Activated T-helper 2 cell treated with anti-CD3 and anti-CD28 coated beads, Interferon-gamma antibody, Interleukin-2, Interleukin-4, amounts not matched to agents 10 μg/mL and 5 μg/mL and 100 μg/mL, durations not matched to agents 14 hours and 24 hours and 36 hours (primary cell): ENCODE measurements at places on chromosomes 13 and 19. TPM values are rescaled to one million over a fixed set of nuclear protein-coding genes. Genes with fewer than 3 reads are reported as not detected.
A peak's percentile ranks its signal among the peaks of the same experiment; 100 is the strongest.

Gene PBX4
- 23.4 and 24.8 TPM in 2 replicates for total RNA-seq

Gene ZNF784
- total RNA-seq, result 4.3 and 4.9 TPM in 2 replicates

Gene LRFN3
- 10.7 and 10.8 TPM in 2 replicates for total RNA-seq

Gene LHB
- 0.41 TPM in 1 of 2 replicates, not detected in the other for total RNA-seq

Gene THSD1
- total RNA-seq, result 0.34 and 0.39 TPM in 2 replicates

Gene POSTN
- total RNA-seq, result not detected in 2 replicates

Gene IRGC
- total RNA-seq, result not detected in 2 replicates

Gene FCER2
- 0.46 and 0.99 TPM in 2 replicates for total RNA-seq

Gene GARIN5A
- total RNA-seq, result 0.28 and 0.82 TPM in 2 replicates

Gene ATXN8OS
- total RNA-seq, result not detected in 2 replicates

GRCh38 chr19:28607066-28607583 is 605.8 kb downstream of the UQCRFS1 start:
- no peak for DNase-seq

- no peak for DNase-seq
Measured at GRCh38 chr19:39557811-39558623, 18.1 kb upstream of the EID2 start.

DNA sequence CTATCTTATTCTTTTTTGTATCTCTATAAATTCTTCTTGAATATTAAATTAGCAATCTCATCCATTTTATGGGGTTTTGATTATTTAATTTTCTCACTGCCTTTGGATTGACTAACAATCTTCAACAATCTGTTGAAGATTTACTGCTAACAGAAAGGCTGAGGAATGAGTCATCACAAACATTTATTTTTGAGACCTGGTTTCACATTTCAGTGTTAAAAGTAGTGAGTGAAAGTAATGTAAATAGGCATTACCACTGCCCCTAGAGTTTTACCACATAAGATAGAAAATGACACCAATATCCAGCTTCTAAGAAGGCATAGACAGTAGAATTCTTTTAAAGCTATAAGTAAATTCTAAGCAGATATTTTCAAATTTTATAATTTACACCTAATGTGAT is 472.8 kb downstream of the OLFM4 start:
- DNase-seq, result no peak

DNA sequence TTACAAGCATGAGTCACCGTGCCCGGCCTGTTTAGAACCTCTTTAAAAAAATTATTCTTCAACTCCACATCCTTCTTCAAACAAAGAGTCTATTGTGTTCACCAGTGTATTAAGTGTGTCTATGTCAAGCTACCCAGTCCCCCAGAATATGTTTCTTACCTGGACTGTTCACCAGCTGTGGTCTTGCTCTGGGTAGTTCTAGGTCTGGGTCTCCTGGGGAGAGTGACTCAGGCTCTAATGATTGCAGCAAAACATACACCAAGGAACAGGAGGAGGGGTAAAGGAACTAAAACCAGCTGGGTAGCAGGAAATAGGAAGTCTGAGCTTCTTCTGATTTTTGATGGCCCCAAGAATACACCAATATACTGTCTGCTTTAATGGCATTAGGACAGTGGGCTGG is at the start of gene FPR1:
Gene FPR1, minus strand, starts transcription at position 224 of the 400 bp plus-strand sequence. CDS start 4,884 bp downstream, outside the sequence.
- DNase-seq, result no peak

DNA sequence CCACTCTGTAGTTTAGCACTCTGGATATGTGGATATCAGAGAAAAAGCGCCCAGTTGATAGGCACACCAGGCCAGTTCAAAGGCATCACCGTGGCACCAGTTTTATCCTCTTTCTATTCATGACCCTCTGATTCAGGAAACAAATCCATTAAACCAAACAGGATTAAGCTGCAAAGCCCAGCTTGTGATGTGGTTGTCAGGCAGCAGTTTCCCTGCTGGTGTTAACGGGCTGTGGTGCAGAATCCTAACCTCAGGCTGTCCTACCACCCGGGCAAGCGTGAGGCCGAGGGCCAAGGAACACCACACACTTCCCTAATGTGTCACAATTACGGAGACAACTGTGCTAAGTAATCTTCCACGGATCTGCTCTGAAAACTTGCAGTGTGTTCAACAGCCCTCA is 209.1 kb downstream of the OLFM4 start:
- DNase-seq, result no peak

- no peak for DNase-seq
Measured at GRCh38 chr19:19444681-19445155, 39.2 kb downstream of the GATAD2A start.

DNA sequence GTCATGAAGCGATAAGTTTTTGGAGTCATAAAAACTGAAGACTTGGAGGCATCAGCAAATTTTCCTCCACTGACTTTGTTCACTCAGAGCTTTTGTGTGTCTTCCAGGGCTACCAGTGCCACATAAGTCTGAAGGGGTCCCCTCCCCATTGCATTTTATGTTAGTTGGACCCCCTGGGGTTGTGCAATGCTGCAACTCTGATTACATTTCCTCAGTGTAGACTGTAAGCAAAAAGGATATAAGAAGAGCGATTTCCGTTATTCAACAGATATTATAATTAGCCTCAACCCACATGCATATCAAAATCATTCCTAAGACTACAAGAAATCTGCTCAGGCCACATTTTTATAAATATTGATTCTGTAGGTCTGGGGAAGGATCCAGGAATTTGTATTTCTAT is 324.0 kb downstream of the TDRD3 start:
- no peak for DNase-seq

DNA sequence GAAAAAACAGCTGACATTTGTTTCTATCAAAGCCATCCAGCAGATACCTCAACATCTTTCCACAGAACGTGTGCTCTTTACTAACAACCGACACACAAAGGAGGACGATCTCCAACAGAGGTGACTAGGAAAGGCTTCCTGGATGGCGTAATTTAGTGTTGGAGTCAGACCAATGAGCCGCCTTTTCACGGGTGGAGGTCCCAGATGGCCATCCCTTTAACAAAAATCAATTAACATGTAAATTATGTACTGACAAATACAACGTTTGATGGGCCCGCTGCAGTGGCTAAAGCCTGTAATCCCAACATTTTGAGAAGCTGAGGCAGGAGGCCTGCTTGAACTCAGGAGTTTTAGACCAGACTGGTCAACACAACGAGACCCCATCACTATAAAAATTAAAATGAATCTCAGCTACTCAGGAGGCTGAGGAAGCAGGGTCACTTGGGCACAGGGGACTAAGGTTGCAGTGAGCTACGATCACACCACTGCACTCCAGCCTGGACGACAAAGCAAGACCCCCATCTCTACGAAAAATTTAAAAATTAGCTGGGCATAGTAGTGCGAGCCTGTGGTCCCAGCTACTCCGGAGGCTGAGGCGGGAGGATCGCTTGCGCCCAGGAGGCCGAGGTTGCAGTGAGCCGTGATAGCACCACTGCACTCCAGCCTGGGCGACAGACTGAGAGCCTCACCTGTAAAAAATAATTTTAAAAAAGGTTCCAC is 1.2 kb upstream of the DPY19L3 start:
- DNase-seq, result no peak

- no peak for DNase-seq
Measured at GRCh38 chr19:43105496-43105895, 23.0 kb upstream of the PSG2 start.

DNA sequence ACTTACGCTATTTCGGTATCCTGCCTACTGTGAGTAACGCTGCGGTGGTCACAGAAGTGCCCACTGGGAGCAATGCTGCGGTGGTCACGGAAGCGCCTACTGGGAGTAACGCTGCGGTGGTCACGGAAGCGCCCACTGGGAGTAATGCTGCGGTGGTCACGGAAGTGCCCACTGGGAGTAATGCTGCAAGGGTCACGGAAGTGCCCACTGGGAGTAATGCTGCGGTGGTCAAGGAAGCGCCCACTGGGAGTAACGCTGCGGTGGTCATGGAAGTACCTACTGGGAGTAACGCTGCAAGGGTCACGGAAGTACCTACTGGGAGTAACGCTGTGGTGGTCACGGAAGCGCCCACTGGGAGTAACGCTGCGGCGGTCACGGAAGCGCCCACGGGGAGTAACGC is 52.1 kb upstream of the SOX1 start:
- DNase-seq, result no peak

GRCh38 chr13:41678848-41679247 is 221.5 kb downstream of the RGCC start:
- no peak for DNase-seq

GRCh38 chr13:36673838-36674326 is at the start of gene SERTM1:
Gene SERTM1 (plus strand): TSS chr13:36674020. CDS start chr13:36695079, 21,059 bp downstream.
- no peak for DNase-seq

DNA sequence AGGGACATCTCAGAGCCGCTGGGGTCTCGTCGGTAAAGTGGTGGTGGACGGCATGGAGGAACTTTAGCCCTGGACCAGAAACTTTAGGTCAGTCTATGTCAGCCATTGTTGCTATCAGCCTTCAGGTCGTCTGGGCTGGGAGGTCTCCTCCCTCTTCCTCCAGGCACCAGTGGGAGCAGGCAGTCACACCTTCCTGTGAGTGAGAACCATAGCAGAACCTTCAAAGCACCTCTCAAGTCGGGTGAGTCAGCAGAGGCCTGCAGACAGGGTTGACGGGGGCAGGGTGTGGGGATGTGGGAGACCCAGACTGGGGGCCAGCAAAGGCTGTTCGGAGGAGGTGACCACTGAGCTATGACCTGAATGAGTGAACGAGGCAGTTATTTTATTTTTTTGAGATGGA is 15.4 kb upstream of the SBNO2 start:
- peak; percentile 25 for DNase-seq

DNA sequence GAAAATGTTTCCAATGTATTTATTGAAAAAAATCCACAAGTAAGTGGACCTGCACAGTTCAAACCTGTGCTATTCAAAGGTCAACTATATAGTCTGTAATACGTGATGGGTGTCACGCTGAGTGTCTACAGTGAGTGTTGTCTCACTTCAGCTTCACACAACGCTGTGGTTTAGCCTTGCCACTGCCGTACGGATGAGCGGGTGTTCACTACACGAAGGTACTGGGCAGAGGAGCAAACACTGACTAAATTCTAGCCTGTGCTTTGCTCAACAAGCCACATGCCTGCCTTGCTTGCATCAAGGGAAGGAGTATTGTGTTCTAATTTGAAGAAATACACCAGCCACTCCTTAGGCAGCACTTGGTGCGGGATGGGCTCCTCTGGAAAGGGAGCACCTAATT is 3.4 kb upstream of the FFAR3 start:
- no peak for DNase-seq

GRCh38 chr13:45269204-45269603 is 68.4 kb upstream of the KCTD4 start:
- no peak for DNase-seq

GRCh38 chr13:19818223-19818842 is 35.6 kb upstream of the PSPC1 start:
- peak; percentile 11 for DNase-seq

DNA sequence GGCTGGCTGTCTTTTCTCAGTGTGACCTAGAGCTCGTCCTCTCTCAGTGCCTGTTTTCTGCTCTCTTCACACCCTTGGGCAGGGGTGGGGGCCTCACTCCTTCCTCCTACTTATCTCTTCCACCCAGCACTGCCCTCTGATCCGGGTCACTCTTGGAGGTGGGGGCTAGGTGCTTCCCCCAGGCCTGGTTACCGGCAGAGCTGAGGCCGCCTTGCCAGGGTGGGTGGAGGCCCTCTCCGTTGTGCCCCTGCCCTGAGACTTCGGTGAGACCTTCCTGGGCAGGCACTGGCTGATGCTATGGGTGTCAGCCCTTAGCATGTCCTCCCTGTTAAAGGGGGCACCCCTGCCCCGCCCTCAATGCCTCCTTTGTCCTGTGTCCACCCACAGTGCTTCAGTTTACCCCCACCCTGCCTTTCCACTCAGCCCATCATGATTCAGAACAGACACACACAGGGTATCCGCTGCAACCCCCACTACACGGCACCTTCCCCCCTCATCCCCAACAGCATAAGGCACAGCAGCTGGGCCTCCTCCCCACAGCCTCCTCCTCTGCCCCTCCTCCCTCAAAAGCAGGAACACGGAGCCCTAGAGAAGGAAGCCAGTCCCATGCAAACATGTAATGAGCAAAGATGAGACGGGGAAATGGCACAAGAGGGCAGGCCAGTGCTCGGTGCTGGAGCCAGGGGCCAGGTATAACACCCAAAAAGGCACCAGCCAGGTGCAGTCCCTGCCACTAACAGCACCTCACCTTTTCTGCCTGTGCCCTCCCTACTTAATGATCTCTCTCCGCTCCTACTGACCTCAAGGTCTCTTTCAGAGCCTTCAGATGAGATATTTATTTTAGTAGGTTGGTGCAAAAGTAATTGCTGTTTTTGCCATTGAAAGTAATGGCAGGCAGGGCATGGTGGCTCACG is 9.8 kb downstream of the ZGLP1 start:
- DNase-seq, result no peak

DNA sequence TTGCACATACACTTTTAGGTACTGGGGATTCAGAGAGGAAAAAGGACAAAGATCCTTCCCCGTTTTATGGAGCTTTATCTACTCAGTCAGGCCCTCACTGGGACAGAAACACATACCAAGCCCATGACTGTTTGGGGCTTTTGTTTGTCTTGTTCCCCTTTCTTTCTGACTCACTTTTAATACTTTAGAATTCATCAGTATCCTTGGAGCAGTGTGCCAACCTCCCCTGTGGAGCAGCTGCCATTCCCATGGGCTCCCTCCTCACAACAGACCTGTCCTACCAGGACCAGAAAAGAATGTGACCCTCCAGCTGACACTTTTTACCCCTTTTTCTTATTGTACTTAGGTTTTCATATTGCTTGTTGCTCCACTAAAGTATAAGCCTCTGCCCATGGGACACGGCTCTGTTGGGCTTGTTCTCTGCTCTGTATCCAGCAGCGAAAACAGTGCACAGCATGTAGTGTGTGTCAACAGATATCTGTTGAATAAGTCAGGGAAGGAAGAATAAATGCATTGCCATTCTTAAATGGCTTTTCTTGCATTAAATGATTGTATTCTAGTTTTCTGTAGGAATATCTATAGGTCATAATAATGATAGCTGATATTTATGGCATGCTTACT is 431.1 kb downstream of the EFNB2 start:
- no peak for DNase-seq

DNA sequence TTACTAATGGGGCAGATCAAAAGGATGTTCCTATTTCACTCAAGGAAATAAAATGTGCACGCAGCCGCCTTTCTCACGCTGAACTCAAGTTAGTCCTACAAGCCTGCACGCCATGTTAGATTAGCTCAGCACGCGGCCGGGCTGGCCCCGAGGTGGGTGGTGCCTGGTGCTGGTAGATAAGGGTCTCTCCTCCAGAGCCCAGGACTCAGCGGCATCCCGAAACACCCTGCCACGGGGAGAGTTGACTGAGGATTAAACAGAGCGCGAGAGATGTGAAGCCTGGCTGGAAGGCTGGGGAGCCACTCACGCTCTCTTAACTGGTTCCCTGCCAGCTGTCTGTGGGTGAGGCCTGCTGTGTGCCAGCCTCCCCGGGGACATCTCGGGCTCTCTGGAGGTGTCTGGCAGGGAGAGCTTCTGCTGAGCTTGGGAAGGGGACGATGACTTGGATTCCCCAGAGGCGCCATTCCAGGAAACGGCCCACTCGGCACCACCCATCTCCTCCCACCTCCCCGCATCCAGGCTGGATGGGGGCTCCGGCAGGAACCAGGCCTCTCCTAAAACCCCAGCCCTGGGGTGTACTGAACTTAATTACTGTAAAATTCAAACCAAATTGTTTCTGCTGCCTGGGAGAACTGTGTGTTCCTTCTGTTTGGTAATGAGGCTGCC is 122.2 kb downstream of the KDM4B start:
- no peak for DNase-seq

- DNase-seq, result no peak
Measured at GRCh38 chr13:24187185-24187584, 26.7 kb downstream of the SPATA13 start.

GRCh38 chr13:19153782-19154450 is 27.7 kb downstream of the TUBA3C start:
- DNase-seq, result no peak

- no peak for DNase-seq
Measured at GRCh38 chr13:79519255-79519654, 38.3 kb downstream of the NDFIP2 start.

- peak; percentile 68 for DNase-seq
Measured at GRCh38 chr13:34941835-34942731, at the start of gene NBEA. Gene NBEA (plus strand): TSS chr13:34942270. CDS start chr13:34942821, 551 bp downstream.
